ENCODE measurements at places on chromosomes 4 and X. TPM values are rescaled to one million over a fixed set of nuclear protein-coding genes. Genes with fewer than 3 reads are reported as not detected.

C1QTNF7 gene
- 23.2 TPM for total RNA-seq

REST gene
- 86.5 TPM for total RNA-seq

RADX gene
- total RNA-seq = not detected

PABPC4L gene
- 1.3 TPM for total RNA-seq

EFHC2 gene
- total RNA-seq = not detected

SSX2B gene
- not detected for total RNA-seq

F8A2 gene
- total RNA-seq = not detected

N4BP2 gene
- 0.53 TPM for total RNA-seq

KDR gene
- total RNA-seq = 22.9 TPM

IRF2 gene
- total RNA-seq = 39.6 TPM

ADH7 gene
- not detected for total RNA-seq

ARSJ gene
- 14.6 TPM for total RNA-seq

PAGE2B gene
- total RNA-seq = not detected

- H3K4me1 ChIP-seq = no peaks in the 10 kb centered on the region
- no peak within 1 kb of the TSS for H3K4me3 ChIP-seq
- H3K27ac ChIP-seq = no peak within 1 kb of the TSS
- no peaks in the 10 kb centered on the region for H3K36me3 ChIP-seq
- DNase-seq = no peak
- H3K27me3 ChIP-seq = no peaks in the 10 kb centered on the region
Measured at GRCh38 chr4:186227221-186227620, at the start of gene KLKB1. TSS of gene KLKB1 (plus strand) at chr4:186227507. CDS start at chr4:186228196, 689 bp downstream.

DNA sequence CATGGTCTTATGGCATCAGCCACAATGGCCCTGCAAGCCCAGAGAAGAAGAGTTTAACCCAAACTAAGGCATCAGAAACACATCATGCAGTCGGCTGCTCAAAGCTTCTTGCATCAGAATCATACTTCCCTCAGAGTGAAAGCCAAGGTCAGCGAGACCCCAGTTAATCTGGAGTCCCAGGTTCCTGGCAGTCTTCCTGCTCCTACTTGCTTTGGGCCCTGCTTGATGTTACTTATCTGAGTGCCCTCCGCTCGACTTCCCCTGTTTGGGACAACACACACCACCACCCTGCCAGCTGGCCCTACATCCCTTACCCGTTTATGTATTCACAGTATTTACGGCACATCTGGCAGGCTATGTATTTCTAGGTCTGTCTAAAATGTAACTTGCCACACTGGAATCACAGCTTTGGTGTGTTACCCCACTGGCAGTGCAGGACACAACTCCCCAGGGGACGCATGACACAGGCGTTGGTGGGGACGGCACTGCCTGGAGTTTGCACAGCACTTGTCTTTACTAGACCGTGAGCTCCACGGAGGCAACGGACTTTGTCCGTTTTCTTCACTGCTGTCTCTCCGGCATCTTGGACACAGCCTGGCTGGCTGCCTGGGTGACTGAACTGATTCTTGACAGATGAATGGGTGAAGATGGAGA lies 22.8 kb downstream of the CRMP1 start:
- H3K27me3 ChIP-seq = no peaks in the 10 kb centered on the region
- no peak overlapping the region for H3K4me3 ChIP-seq
- no peak overlapping the region for H3K27ac ChIP-seq

- no peaks in the 10 kb centered on the region for H3K4me1 ChIP-seq
- no peak overlapping the region for H3K27ac ChIP-seq
- H3K27me3 ChIP-seq = no peaks in the 10 kb centered on the region
- no peaks in the 10 kb centered on the region for H3K36me3 ChIP-seq
- no peak overlapping the region for H3K4me3 ChIP-seq
- no peak for DNase-seq
Measured at GRCh38 chrX:109959356-109959871, 43.5 kb upstream of the TMEM164 start.

GRCh38 chr4:41609851-41610250 lies 71.9 kb downstream of the LIMCH1 start:
- H3K4me3 ChIP-seq = no peak overlapping the region
- H3K36me3 ChIP-seq = peaks cover 10% of the 10 kb centered on the region
- DNase-seq = no peak
- H3K27ac ChIP-seq = no peak overlapping the region

GRCh38 chr4:38902695-38903094 lies 35.1 kb downstream of the FAM114A1 start:
- peaks cover 18% of the 10 kb centered on the region for H3K36me3 ChIP-seq
- DNase-seq = no peak
- H3K27ac ChIP-seq = no peak overlapping the region
- no peak overlapping the region for H3K4me3 ChIP-seq
- H3K27me3 ChIP-seq = no peaks in the 10 kb centered on the region
- no peaks in the 10 kb centered on the region for H3K4me1 ChIP-seq

DNA sequence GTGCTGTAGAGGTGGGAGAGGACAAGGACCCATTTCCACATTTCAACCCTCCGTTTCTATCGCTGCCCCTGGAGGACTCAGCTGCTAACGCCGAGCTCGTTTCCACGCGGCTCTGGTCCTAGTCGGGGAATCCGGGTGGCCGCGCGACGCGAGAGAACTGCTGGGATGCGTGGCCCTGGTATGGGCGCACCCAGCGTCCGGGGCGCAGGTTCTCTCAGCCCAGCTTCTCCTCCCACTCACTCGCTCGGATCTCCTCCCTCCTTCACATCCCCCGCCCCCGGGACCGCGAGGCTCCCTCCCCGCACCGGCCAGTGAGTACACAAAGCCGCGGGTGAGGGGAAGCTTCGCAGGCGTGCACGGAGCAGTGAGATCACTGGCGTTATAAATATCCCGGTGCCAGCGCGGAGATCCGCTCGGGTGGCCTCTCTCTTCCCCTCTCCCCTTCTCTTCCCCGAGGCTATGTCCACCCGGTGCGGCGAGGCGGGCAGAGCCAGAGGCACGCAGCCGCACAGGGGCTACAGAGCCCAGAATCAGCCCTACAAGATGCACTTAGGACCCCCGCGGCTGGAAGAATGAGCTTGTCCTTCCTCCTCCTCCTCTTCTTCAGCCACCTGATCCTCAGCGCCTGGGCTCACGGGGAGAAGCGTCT lies at the start of gene FGF5:
Gene FGF5, plus strand, starts transcription at position 412 of the 649 bp plus-strand sequence. Its CDS starts 161 bp downstream, at position 573.
- peaks cover 13% of the 10 kb centered on the region for H3K4me1 ChIP-seq
- H3K27me3 ChIP-seq = no peaks in the 10 kb centered on the region
- H3K27ac ChIP-seq = no peak within 1 kb of the TSS
- H3K4me3 ChIP-seq = peak within 1 kb of the TSS; percentile 55
- no peak for DNase-seq

DNA sequence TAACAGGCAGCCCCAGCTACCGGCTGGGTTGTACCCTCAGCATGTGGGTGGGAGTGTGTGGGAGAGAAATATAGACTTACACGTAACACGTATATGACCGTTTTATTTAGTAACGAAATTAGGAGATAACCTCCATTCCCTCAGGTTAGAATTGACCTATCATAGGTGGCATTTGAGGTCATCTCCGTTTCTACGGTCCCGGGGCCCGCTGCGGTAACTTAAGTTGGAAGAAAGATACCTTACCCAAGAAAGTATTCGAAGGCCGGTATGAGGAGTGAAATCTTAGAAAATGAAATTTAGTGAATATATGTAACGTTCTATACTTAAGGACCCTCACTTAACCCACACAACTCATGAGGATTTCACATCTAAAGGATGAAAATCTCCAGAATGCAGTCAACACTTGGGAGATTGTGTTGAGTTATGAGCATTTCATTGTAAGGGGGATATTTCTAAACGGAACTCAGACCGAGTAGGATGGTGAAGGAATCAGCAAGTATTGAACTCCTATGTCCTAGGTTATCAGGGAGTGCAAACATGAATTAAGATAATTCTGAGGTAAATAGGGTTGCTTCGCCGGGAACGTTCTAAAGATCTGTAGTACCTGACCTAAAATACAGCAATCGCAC lies 891 bp downstream of the CISD2 start:
- DNase-seq = no peak
- H3K36me3 ChIP-seq = no peaks in the 10 kb centered on the region
- H3K27me3 ChIP-seq = no peaks in the 10 kb centered on the region

DNA sequence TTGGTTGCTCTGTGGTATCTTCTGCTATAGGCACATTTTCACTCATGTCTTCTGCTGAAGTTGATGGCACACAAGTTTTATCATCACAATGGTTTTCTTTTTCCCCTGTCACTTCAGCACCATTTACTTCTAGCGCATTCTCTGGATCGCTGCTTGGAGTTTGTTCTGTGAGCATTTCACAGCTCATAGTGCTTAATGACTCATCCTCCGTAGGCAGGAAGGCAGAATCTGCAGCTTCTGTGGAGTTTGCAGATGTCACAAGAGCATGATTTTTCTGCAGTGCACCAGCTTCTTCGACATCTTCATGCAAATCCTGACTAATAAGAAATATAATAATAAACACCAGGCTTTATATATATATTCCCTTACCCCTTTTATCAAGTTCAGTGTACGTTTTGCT lies 83.6 kb downstream of the CHM start:
- H3K27me3 ChIP-seq = no peaks in the 10 kb centered on the region
- H3K27ac ChIP-seq = no peak overlapping the region

DNA sequence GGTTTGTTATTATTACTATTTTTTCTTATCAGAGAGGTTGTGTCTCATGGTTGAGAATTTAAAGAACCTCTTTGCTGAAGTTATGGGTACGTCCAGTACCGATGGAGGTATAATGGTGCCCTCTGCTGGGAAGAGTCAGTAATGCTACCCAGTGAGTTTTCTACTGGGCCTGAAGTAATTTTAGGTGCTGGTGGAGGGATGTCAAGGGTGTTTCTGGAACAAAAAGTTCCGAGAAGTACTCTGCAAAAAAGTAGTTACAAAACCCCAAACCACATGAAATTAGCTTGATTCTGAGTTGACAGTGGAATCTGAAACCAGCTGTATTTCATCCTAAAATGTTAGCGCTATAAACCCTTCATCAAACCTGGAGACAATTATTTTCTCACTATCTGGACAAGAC lies 102.5 kb upstream of the MID1 start:
- H3K27ac ChIP-seq = no peak overlapping the region
- no peak overlapping the region for H3K4me3 ChIP-seq
- peaks cover 2% of the 10 kb centered on the region for H3K4me1 ChIP-seq

GRCh38 chrX:18721683-18722499 lies 14.4 kb downstream of the PPEF1 start:
- DNase-seq = no peak
- H3K4me1 ChIP-seq = no peaks in the 10 kb centered on the region
- no peak overlapping the region for H3K4me3 ChIP-seq
- H3K27ac ChIP-seq = peak overlapping the region; percentile 37

- no peaks in the 10 kb centered on the region for H3K27me3 ChIP-seq
- H3K27ac ChIP-seq = no peak overlapping the region
- no peak overlapping the region for H3K4me3 ChIP-seq
- peaks cover 9% of the 10 kb centered on the region for H3K4me1 ChIP-seq
- no peaks in the 10 kb centered on the region for H3K36me3 ChIP-seq
- DNase-seq = no peak
Measured at GRCh38 chr4:87216469-87216868, 3.9 kb downstream of the KLHL8 start.

GRCh38 chr4:9762823-9763475 lies 18.5 kb upstream of the DRD5 start:
- no peak overlapping the region for H3K4me3 ChIP-seq
- no peaks in the 10 kb centered on the region for H3K36me3 ChIP-seq
- no peak for DNase-seq
- H3K27me3 ChIP-seq = no peaks in the 10 kb centered on the region
- H3K27ac ChIP-seq = no peak overlapping the region

DNA sequence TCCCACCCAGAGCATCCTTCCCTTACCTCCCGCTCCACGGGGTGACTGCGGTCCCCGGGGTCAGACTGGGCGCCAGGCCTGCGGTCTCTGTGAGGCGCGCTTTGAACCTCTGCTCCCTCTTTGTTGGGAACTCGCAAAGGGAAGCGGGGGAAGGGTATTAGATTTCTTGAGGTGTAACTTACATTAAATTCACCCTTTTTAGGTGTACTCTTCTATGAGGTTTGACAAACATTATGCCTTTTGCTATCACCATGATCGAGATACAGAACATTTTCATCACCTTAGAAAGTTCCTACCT lies 569 bp downstream of the DCK start:
- peaks cover 6% of the 10 kb centered on the region for H3K4me1 ChIP-seq
- no peak for DNase-seq
- H3K4me3 ChIP-seq = peak overlapping the region; percentile 73

- no peak overlapping the region for H3K27ac ChIP-seq
- no peaks in the 10 kb centered on the region for H3K4me1 ChIP-seq
Measured at GRCh38 chrX:7120878-7121219, 26.7 kb upstream of the STS start.

- H3K27ac ChIP-seq = no peak overlapping the region
- no peaks in the 10 kb centered on the region for H3K36me3 ChIP-seq
- DNase-seq = no peak
- no peak overlapping the region for H3K4me3 ChIP-seq
- no peaks in the 10 kb centered on the region for H3K27me3 ChIP-seq
Measured at GRCh38 chrX:118548841-118549240, 53.2 kb downstream of the DOCK11 start.

GRCh38 chrX:150690126-150690525 lies 3.1 kb upstream of the MTMR1 start:
- no peak overlapping the region for H3K27ac ChIP-seq
- no peaks in the 10 kb centered on the region for H3K36me3 ChIP-seq
- H3K4me3 ChIP-seq = no peak overlapping the region
- DNase-seq = no peak
- H3K4me1 ChIP-seq = no peaks in the 10 kb centered on the region

DNA sequence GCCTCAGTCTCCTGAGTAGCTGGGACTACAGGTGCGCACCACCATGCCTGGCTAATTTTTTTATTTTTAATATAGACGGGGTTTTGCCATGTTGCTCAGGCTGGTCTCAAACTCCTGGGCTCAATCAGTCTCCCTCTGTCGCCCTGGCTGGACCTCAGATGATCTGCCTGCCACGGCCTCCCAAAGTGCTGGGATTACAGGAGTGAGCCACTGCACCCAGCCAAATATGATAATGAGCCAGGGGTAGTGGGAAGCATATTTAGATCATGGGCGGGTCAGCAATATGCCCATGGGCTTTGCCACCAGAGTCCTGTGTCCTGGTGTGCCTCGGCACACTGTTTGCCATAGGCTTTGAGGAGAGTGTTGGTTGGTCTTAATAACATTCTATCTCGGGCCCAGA lies 71.8 kb downstream of the FAM193A start:
- H3K27me3 ChIP-seq = no peaks in the 10 kb centered on the region
- DNase-seq = no peak
- no peak overlapping the region for H3K27ac ChIP-seq

GRCh38 chr4:73919691-73920090 lies 50.5 kb downstream of the CXCL1 start:
- no peak overlapping the region for H3K4me3 ChIP-seq
- no peak for DNase-seq
- no peak overlapping the region for H3K27ac ChIP-seq
- H3K27me3 ChIP-seq = no peaks in the 10 kb centered on the region
- H3K36me3 ChIP-seq = no peaks in the 10 kb centered on the region

GRCh38 chr4:8356856-8357255 lies 83.7 kb downstream of the ACOX3 start:
- H3K27me3 ChIP-seq = no peaks in the 10 kb centered on the region
- H3K27ac ChIP-seq = no peak overlapping the region
- H3K4me3 ChIP-seq = no peak overlapping the region
- no peaks in the 10 kb centered on the region for H3K36me3 ChIP-seq
